SW 1271 (cell line): ENCODE measurements at places on chromosomes 1 and 21.
A peak's percentile ranks its signal among the peaks of the same experiment; 100 is the strongest.

GRCh38 chr1:7517611-7518330, 253.3 kb upstream of the VAMP3 start:
- no peak for DNase-seq

- DNase-seq = no peak
These were observed 75.7 kb upstream of the KCNJ15 start for GRCh38 chr21:38181096-38181495.

DNA sequence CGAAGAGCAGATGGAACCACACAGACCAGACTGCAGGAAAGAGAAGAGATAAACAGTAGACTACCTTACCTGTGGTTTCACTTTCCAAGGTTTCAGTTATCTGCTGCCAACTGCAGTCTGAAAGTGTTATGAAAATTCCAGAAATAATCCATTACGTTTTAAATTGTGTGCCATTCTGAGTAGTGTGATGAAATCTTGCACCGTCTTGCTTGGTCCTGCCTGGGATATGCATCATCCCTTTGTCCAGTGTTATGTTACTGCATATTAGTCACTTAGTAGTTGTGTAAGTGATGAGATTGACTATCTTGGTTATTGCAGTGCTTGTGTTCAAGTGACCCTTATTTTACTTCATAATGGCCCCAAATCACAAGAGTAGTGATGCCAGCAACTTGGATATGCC, 33.9 kb downstream of the DNAJC6 start:
- no peak for DNase-seq

- DNase-seq = no peak
These were observed 108.3 kb downstream of the HIVEP3 start for GRCh38 chr1:41810446-41810845.

GRCh38 chr1:209704584-209704983, at the start of gene HSD11B1:
TSS of gene HSD11B1 (plus strand) at chr1:209704846. CDS start at chr1:209704943, 97 bp downstream.
- DNase-seq = no peak

GRCh38 chr1:209657140-209657879, 5.1 kb upstream of the LAMB3 start:
- DNase-seq = no peak

DNA sequence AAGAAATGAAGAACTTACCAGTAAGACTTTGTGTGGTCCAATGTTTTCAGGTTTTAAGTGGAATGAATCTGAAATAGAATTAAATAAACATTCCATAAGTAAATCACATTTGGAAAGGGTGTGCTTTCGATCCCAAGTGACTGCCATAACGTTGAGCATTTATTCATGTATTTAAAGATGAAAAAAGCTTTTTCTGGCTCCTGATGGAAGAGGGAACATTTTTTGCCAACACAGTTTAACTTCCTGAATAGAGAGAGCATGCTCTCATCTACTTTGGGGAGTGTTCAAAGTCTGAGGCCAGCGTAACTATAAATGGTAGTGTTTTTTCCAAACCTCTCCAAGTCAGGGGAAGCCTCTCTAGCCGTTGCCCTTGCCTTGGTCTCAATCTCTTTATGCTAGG, 55.8 kb downstream of the GNG12 start:
- no peak for DNase-seq

DNA sequence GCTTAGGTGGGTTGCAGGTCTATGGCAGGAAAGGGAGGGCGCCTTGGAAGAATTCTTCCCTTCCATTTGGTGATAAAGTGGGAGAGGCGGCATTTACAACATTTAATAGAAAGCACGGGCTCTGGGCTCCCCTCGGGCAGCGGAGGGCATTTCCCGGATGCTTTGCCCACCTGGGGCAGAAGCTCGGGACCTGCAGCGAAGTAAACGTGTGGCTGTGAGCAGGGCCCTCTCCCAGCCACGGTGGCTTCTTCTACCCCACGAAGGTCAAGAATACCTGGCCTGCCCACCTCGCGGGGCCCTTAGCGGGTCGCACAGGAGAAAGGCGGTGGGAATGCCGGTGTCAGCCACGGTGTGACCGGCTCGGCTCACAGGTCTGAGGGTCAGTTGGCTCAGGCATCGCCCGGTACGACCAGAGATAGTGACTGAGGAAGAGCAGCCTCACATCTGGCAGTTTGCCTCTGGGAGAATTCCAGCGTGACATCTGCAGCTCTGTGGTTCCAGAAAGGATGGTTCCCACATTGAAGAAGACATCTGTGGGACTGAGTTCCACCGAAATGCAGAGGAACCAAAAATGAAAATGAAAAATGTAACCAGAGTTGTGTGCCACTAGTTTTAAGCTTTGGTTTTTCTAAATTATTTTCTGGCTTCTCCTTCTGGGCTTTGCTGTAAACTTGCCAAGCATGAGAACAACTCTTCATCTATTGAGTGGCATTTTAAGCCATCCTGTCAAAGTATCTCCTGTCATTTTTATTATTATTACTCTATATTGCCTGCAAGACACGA, 720 bp upstream of the F3 start:
- no peak for DNase-seq

DNA sequence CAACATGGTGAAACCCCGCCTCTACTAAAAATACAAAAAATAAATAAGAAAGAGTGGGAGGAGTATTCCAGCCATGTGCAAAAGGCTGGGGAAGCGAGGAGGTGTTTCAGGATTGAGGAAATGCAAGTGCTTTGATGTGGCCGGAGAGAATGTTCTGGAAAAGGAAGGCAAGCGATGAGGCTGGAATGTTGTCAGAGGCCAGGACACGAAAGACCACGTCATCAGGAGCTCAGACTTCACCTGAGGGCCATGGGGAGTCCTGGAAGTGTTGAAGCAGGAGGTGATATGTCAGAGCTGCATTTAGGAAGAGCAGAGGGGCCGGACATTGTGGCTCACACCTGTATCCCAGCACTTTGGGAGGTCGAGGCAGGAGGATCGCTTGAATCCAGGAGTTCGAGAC, 10.9 kb upstream of the THEMIS2 start:
- no peak for DNase-seq

DNA sequence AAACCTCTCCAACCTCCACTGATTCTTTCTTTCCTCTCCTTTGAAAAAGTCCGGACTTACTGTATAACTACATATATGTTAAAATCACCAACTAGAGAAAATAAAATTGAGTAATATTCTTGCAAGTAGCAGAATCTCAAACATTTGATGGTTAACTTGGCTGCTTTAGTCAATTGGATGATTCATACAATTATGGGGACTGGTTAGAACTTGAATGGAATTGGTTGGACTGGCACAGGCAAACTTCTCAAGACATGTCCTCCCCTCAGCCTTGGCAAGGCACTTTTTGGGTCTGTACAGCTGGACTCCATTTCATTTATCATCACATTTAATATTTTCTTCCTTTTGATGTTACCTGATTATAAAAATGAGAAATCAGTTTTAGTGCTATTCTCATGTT, 6.5 kb downstream of the WLS start:
- no peak for DNase-seq

DNA sequence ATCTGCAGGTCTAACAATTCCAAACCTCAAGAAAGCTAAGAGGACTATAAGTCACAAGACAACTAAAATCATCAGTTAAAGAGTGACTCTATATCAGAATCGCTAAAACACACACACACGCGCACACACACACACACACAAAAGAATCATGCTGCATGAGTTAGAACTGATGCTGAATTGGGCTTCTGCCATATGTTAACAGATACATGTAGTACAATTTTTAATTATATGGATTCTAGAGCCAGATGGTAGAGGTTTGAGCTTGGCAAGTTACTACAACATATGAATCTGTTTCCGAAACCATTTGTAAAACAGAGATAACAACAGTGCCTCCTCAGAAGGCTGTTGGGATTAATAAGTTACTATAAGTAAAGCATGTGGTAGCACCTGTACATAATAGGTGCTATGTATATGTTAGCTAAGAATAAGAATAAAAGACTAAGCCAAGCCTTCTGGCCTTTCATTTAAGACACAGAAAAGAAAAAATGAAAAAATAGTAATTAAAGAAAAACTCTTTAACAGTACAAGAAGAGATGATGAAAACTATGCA, 17.9 kb downstream of the EPRS1 start:
- DNase-seq = no peak

DNA sequence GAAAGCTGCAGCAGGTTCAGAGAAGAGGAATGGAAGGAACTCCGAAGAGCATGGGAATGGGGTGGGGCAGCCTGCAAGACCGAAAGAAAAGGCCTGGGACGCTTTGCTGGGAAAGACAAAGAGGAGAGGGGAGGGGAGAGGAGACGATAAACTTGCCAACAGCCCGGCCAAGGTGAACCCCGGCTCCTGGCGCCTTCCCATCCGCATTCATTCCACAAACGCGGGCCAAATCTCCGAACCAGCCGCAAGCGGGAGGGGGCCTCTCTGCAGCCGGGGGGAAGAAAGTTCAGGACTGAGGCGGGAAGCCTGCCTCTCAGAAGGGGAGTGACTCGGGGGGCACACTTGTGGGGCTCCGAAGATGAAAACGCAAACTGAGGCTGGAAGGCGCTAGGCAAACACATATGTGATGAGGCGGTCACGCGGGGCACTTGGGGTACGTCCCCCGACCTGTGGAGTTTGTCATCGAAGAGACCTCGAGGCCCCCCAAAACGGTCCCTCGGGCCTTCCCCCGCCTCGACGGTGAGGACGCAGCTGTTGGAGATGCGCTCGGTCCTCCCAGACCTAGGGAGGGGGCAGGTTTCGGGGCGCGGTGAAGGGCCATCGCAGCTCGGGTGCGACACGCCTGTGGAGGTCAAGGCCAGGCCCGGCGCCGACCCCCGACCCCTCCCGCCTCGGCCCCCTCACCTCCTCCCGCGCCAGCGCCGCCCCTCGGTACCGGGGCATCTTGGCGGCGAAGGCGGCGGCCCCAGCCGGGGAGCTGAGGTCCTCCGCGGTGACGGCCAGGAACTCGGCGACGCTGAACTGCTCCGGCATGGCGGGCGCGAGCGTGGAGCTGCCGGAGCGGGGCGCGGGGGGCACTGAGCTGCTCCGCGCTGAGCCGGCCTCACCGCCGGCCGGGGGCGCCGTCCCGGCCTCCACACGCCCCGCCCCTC, at the start of gene ASAP3:
Gene ASAP3, minus strand, starts transcription at position 859 of the 932 bp plus-strand sequence. Its CDS starts 46 bp downstream, at position 813.
- no peak for DNase-seq

DNA sequence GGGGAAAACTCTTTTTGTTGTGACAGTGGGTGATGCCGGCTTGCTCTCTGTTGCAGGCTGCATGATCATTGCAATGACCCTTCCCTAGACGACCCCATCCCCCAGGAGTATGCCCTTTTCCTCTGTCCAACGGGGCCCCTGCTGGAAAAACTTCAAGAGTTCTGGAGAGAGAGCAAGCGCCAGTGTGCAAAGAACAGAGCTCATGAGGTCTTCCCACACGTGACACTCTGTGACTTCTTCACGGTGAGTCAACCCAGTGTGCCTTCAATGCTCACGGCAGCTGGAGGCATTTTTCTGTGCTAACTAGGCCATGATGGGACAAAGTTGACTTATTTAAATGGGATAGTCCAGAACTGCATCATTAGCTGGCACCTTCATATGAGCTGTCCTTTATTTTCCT, 5.7 kb downstream of the UBASH3A start:
- DNase-seq = no peak

DNA sequence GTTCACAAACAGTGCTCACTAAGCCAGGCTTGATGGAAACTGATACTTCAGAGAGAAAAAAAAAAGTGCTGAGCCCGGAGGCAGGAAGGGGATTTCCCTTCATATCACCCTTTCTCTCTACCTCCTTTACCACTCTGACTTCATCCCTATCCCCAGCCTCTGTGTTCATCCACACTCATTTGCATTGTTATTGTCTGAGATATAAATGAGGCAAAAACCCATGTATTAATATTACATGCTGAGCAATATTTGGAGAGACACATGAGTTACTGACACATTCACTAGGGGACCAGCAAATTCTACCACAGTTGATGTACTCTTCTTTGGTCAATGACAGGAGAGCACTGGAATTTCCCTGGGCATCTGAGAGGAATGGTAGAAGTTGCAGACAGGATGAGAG, 175.8 kb downstream of the TNFSF18 start:
- DNase-seq = no peak

DNA sequence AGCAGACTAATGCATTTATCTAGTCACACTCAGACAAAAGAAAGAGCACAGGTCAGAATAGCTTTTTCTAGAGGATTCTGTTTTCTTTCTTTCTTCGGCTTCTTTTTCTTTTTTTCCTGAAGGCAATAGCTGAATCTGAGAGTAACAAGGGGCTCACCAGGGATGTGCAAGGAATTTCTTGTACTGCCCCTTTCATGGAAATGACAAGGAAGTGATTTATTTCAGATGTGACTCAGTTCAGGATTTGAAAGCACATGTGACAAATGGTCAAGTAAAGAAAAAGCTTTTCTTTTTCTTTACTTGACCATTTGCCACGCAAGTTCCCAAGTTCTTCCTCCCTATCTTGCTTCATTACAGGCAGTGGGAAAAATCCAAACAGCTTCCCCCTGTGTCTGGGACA, 202.0 kb downstream of the GABPA start:
- DNase-seq = no peak

- no peak for DNase-seq
These were observed 90.6 kb upstream of the ZNF678 start for GRCh38 chr1:227472772-227473171.

GRCh38 chr1:46812065-46812963, 13.5 kb downstream of the CYP4B1 start:
- no peak for DNase-seq

DNA sequence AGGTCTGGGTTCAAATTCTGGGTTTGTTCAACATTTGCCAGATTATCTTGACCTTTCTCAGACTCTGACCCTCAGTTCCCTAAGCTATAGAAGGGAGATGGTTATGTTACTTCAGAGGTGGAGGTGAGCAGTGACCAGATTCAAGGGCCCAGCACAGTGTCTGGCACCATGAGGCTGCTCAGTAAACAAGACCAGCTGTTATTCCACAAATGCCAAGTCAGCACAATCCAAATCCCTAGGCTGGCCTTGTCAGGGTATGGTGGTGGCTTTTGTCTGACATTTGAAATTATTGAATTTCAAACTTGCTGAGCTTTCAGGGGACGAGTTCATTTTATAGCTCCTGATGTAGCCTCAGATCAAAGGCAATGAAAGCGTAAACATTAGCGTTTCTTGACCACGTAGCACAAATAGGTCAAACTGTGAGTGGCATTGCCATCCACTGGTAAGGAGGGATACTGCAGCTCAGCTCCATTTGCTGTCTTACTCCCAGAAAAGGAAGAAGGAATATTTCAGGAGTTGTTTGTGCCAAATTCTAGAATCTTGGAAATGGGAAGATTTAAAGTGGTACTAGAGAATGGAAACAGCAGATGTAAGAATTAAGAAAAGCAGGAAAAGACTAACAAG, 94.3 kb upstream of the EDN2 start:
- DNase-seq = peak; percentile 8

DNA sequence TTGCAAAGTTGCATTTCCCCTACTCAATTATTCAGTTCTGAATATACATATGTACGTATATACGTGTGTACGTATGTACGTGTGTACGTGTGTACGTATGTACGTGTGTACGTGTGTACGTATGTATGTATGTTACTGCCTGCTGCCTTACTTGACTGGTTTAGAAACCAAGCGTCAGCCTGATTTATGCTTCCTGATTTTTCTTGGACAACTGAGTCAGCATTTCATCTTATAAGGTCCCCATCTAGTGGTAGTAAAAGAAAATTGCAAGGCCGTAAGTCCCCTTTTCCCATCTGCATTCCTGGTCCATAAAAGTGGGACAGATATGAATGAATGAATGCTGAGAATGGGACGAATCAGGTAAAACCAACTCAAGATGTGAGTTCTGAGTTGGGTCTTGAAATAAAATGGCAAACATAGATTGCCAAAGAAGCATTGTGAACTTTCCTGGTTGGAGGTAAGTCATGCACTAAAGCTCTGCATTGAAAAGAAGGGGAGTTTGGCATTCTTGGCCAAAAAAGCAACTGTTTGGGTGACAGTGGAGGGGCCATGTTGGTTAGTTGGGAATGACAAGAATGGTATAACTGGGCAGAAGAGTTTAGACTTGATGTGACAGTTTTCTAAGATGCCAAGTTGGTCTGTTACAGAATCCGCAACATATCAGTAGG, 76.4 kb upstream of the DNAH14 start:
- DNase-seq = no peak

GRCh38 chr1:99407018-99407417, 142.7 kb downstream of the PLPPR4 start:
- no peak for DNase-seq
